ENCODE measurements at places on chromosomes 4 and X.

DNA sequence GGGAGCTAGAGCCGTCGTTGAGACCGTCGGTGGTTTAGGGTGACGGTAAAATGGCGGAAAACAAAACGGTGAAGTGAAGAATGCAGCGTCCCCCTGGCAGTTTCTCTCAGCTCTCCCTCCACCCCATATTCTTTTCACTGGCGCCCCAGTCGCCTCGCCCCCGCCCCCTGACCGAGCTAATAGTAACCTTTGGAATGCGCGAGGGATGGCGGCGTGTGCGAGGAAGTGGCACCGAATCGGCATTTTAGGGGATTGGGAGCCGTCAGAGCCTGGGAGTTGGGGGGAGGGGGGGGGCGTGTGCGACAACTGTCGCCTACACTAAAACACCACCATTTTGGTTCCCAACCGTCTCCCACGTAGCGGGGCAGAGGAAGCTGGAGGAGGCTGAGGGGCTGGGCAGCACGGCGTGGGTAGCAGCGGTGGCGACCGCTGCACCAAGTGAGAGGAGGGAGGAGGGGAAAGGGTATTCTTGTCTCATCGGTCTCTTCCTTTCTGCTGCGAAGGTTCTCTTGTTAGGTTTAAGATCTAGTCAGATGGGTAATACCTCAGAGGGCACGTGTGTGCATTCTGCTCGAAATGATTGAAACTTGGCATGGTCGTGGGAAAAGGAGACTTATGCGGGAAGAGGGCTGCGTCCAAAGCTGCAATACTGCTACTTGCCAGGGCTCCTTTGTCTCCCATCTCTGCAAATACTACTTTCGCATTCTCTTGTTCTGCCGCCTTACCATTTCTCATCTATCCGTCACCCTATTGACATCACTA is 840 bp downstream of the ZNF711 start:
- no peak for DNase-seq

DNA sequence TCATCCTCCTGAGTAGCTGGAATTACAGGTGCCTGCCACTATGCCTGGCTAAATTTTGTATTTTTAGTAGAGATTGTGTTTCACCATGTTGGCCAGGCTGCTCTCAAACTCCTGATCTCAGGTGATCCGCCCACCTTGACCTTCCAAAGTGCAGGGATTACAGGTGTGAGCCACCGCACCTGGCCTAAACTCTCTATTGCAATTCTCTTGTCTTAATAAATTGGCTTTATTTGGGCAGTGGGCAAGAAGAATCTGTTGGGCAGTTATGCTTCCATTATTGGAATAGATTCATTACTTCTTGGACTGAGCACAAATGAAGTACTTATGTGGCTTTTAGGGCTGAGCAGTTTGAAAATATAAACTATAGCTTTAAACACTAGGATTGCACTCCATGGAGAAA is 8.2 kb upstream of the GPAT3 start:
- no peak for DNase-seq

- no peak for DNase-seq
These were observed 43.9 kb upstream of the HMX1 start for GRCh38 chr4:8915201-8916200.

- no peak for DNase-seq
These were observed 74.6 kb downstream of the MAP3K15 start for GRCh38 chrX:19440713-19441112.

DNA sequence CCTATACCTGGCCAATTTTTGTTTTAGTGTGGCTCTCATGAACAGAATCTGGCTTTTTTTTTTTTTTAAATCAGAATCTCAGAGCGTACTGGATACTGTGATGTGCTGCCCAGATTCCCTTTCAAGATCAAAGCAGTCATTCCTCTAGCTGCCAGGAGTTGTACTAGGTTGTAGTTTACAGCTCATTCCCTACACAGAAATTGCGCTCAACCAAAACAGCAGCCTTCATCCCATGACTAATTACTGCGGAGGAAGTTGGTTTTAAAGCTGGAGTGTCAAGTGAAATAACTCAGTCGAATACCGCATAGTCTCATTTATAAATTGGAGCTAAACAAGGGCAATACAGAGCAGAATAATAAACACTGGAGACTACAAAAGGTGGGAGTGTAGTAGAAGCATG is 12.2 kb upstream of the TMPRSS11B start:
- no peak for DNase-seq

DNA sequence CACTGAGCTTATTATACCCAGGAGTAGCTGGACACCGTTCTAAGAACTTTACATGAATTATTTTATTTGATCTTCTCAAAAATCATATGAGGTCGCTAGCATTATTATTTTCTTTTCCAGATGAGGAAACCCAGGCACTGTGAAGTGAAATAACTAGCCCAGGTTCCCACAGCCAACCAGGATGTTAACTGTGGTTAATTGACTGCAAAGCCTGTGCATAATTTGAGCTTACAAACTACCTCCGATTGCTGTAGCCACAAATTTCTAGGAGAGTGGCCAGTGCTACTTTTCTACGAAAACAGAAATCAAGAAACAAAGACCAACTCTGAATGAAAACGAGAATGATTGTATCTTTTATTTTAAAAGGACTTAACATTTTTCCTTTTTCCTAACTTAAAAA is 27.2 kb downstream of the SPRY1 start:
- DNase-seq: no peak

DNA sequence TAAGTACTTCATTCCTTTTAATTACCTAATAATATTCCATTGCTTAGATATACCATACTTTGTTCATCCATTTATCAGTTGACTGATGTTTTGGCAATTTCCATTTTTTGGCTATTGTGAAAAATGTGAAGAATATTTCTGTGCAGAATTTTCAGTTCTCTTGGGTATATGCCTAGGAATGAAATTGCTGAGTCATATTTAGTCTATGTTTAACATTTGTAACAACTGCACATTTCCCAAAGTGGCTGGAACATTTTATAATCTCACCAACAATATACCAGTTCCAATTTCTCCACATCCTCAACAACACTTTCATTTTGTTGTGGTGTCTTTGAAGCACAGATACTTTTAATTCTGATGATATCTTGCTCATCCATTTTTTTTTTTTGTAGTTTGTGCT is 215.5 kb downstream of the PDGFC start:
- DNase-seq: no peak

DNA sequence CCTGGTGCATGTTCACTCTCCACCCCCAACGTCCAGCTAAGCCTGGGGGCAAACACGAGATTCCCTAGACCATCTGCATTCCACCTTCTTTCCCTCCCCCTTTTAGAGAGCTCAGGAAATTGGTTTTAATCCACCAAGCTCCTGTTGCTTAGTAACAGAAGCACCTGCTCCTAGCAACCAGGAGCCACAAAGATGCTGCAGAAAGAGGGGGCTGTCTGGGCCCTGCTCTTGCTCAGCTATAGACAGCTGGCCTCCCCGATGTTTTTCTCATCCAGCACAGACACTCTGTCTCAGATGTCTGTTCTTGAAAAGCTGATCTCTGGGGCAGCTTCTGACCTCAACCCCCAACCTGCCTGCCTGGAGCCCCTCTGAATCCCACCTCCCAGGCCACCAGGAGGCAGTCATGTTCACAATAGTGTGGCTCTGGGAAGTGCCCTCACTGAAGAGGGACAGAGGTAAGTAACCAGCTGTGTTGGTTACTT is 71.5 kb downstream of the SLC16A2 start:
- DNase-seq: no peak

DNA sequence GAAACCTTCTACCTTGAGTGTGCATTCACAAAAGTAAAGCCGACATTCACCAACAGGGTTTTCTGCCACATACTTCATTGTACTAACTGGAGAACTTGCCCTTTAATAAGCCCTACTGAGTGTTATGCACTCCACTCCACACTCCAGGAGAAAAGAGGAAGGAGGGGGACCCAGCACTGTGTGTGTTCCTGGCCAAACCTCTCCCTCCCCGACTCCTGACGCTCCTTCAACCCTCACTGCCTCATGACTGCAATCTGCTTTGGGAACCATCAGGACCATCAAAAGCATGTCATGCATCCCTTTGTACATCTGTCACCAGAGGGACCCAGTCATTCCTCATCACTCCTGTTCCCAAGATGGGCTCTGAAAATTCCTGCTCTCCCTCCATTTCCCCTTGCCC is 143.7 kb downstream of the RASL11B start:
- no peak for DNase-seq

- DNase-seq: no peak
These were observed 9.5 kb downstream of the CSTF2 start for GRCh38 chrX:100829730-100830129.

DNA sequence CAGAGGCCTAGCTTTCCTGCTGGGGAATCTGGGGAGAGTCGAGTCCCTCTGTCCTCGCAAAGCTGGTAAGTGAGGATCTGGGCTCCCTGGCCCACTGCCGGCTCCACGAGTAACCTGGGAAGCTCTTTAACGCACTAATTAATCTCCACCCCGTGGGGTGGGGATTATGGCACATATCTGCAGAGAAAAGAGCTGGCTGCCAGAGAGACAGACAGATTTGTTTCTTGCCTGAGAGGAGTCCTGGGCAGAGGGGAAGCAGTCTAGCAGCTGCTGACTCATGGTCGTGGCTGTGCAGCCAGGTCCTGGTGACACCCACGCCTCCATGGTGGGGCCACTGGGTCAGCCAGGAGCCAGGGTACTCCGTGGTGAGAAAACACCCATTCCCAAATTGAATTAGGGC is 14.0 kb downstream of the SORCS2 start:
- DNase-seq: no peak

Measured in stimulated activated CD8-positive, alpha-beta memory T cell treated with anti-CD3 and anti-CD28 coated beads, Interleukin-4, amount 100 ng/mL, for 1 hour (primary cell).